ENCODE measurements at places on chromosomes 2 and 18.

GRCh38 chr2:26522325-26522724, 44.4 kb upstream of the OTOF start:
- no peak for DNase-seq

GRCh38 chr2:28676152-28676835, 75.3 kb upstream of the PPP1CB start:
- DNase-seq = no peak

GRCh38 chr2:80370375-80371009, 65.9 kb upstream of the LRRTM1 start:
- no peak for DNase-seq

GRCh38 chr18:11147371-11147951, 1.9 kb downstream of the PIEZO2 start:
- no peak for DNase-seq

- DNase-seq = no peak
Measured at GRCh38 chr2:172329774-172330671, 97.4 kb upstream of the ITGA6 start.

- no peak for DNase-seq
Measured at GRCh38 chr2:216681683-216682082, 13.7 kb downstream of the IGFBP5 start.

- no peak for DNase-seq
Measured at GRCh38 chr2:118095610-118096009, 7.3 kb downstream of the INSIG2 start.

- DNase-seq = no peak
Measured at GRCh38 chr2:218882866-218883366, 2.3 kb downstream of the WNT10A start.

DNA sequence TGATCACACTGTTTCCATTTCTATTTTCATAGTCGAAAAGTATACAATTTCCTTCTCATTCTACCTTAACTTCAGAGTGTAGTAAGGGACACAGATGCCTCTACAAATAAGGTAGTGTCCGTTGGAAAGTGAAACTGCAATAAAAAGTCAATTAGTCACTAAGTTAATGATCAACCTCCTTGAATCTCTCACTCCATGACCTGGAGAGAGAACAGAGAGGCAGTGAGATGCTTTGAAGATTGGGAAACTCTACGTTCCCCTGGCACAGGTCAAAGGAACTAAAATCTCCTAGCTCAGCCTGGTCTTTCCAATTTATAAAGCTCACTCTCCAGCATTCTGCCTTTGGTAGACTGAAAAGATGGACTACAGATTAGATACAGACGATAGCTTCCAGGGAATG, 153.8 kb upstream of the ACAA2 start:
- no peak for DNase-seq

GRCh38 chr2:39494784-39495251, 57.7 kb upstream of the MAP4K3 start:
- DNase-seq = no peak

GRCh38 chr2:73249636-73250035, 15.5 kb downstream of the CCT7 start:
- no peak for DNase-seq

- DNase-seq = no peak
Measured at GRCh38 chr2:9573013-9573720, 17.5 kb upstream of the ADAM17 start.

DNA sequence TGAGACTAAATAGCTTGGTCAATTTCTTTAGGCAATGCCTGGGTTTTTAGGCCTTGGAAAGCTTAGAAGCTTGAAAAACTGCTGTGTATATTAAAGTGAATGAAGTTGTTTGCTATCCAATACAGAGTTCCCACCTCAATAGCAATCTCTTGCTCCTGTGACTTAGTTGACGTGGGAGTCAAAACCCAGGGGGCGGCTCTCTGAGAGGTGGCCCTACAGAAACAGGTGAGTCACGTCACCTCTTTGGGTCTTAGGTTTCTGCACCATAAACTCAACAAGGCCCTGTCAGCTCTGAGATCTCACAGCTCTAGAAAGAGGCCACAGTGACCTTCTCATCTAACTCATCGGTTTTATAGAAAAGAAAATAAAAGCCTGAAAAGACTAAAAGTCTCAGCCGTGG, 79.6 kb downstream of the ADD2 start:
- no peak for DNase-seq

- DNase-seq = no peak
Measured at GRCh38 chr2:145563741-145564615, 1044.1 kb upstream of the ZEB2 start.

DNA sequence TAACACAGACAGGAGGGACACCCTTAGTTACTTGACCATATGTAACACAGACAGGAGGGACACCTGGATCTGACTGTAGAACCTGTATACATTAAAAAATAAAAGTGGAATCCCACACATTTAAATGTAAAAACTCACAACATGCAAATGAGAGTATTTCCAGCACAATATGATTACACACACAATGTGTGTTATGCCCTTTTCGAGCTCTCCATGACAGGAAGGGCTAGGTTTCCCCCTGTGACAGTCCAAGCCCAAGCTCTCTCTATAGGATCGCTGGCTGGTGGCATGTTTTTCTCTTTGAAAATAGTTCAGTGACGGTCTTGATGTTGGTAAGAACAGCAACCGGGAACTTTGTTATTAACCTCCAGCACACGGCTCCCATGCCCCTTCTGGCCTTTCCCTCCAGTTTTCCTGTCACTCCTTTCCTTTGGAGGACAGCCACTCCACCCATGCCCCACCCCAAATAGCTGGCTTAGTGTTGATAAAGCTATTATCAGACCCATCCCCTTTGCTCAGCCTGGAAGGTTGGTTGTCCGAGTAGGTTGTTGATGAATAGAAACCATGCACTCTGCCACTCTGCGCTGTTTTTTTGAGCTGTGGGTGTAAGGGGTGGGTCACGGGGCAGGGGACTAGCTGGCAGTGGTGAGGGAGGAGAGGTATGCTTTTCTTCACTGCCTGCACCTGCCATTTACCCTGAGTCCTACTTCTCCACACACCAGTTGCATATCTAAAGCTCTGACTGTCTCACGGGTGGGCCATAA, 2.7 kb downstream of the RASGRP3 start:
- no peak for DNase-seq

GRCh38 chr2:8517850-8518498, 163.9 kb upstream of the ID2 start:
- DNase-seq = no peak

DNA sequence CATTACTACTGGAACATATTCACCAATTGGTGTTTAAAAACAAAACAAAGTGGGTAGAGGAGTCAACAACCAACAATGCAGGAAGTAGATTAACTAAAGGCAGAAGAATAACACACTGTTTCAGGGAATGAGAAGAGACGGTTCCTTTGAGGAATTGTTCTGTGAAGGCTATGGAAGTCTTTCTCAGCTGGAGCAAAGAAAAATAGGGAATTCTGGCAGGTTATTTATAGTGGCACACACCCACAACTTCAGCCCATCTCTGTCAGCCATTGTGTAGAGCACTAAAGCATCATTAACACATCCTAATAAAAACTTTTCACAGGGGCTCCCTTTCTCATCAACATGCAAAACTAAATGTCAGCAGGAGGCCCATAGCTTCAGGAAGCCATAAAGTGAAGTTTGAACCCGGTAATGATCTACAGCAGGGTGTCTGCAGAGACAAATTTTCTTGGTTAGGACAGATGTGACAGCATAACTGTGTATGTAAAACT, 113.6 kb downstream of the CDH2 start:
- DNase-seq = no peak

- DNase-seq = no peak
Measured at GRCh38 chr2:68423966-68424650, 43.0 kb downstream of the FBXO48 start.

- DNase-seq = no peak
Measured at GRCh38 chr18:72470391-72470790, 73.8 kb downstream of the CBLN2 start.

GRCh38 chr2:26243470-26244308, 743 bp downstream of the HADHA start:
- DNase-seq = no peak

- DNase-seq = no peak
Measured at GRCh38 chr2:173264603-173265366, 89.9 kb upstream of the CDCA7 start.

- DNase-seq = no peak
Measured at GRCh38 chr2:102622646-102623045, 3.3 kb downstream of the SLC9A2 start.

DNA sequence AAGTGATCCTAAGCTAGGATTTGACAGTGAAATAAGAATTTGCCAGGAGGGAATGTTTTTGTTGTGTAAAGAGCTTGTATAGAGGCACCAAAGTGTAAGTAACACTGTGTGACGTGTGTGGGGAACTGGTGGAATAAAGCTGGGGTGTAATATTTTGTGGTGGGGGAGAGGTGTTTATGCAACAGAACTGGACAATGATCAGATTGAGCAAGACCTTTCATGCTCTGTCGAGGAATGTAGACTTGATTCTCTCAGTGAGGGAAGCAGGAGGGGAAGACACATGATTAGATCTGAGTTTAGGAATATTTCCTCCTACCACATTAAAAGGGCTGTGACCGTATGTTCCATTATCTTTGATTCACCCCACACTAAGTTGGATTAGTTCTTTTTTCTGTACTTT, 43.6 kb downstream of the EFEMP1 start:
- no peak for DNase-seq

GRCh38 chr2:28394331-28394877, 1.7 kb downstream of the FOSL2 start:
- DNase-seq = no peak

- no peak for DNase-seq
Measured at GRCh38 chr2:216918088-216918680, 58.3 kb upstream of the TNP1 start.

GRCh38 chr18:70998490-70998889, 709.6 kb downstream of the SOCS6 start:
- no peak for DNase-seq

GRCh38 chr18:56973487-56973886, 173.4 kb upstream of the BOD1L2 start:
- no peak for DNase-seq

DNA sequence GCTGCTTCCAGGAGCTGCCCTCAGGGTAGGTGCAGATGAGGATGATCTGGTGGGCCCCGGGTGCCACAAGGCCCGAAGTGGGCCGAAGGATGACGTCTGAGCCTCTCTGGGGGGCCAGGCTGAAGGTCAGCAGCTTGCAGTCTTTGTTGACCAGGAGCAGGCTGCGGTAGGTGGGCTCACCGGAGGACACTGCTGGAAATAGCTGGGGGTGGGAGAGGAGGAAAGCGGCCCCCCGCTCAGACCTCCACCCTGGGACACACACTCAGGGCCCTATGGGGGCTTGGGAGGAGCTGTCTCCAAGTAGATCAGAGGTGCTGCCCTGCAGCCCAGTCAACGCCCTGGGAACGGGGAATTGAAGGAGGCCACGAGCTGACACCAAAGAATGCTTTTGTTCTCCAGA, 17.3 kb downstream of the CFAP65 start:
- DNase-seq = no peak

GRCh38 chr2:77831060-77831459, 308.9 kb upstream of the LRRTM4 start:
- no peak for DNase-seq

DNA sequence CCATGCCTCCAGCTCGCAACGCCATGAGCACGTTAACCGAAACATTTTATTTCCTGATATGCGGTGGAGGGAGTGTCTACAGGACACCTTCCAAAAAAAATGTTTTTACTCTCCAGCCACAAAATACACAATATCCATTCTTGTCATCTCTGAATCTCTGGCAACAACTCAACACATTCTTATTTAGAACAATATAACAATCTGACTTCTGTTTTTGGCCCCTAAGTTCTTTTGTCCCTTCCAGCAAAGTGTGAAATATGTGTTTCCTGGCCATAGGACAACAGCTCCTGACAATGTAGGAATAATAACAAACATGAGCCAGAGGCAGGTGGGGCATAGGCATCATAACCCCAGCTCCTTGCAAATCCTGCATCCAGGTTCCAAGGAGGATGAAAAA, 163.0 kb downstream of the DDX1 start:
- no peak for DNase-seq

- DNase-seq = no peak
Measured at GRCh38 chr2:85347599-85347998, 6.7 kb downstream of the RETSAT start.

DNA sequence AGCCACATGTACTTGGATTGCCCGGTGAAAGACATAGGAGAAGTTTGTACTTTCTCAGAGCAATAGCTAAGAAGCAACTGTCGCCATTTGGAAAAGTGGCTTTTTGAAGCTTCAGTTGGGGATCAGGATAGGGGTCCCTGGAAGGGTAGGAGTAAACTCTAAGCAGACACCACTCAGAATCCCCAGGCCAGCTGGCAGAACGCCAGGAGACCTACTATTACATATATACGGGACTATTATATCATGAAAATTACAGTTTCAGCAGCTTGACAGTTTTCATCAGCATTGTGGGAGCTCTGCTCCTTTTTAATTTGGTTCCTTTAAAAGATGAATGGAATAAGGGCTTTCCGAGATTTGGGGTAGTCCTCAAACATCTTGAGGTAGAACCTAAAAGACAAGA, 54.9 kb downstream of the SRD5A2 start:
- DNase-seq = no peak

DNA sequence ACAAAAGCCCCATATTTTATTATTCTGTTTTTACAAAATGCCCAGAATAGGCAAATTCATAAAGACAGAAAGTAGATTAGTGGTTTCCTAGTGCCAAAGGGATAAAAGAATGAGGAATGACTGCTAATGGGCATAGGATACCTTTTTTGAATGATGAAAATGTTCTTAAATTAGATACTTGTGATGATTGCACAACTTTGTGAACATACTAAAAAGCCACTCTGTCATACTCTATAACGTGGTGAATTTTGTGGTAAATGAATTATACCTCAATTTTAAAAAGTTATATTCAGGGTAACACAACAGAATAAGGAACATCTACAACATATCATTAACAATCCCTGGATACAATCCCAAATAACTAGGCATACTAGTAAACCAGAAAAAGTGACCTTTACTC, 9.1 kb upstream of the FBLN7 start:
- no peak for DNase-seq

Data from stimulated activated CD8-positive, alpha-beta memory T cell treated with anti-CD3 and anti-CD28 coated beads, Interleukin-15, amount 100 ng/mL, for 24 hours (primary cell).